ENCODE measurements at places on chromosomes 11 and 22. TPM values are rescaled to one million over a fixed set of nuclear protein-coding genes. Genes with fewer than 3 reads are reported as not detected.

- no peak for DNase-seq
Observed at GRCh38 chr11:46457021-46457420, 65.4 kb upstream of the CHRM4 start.

DNA sequence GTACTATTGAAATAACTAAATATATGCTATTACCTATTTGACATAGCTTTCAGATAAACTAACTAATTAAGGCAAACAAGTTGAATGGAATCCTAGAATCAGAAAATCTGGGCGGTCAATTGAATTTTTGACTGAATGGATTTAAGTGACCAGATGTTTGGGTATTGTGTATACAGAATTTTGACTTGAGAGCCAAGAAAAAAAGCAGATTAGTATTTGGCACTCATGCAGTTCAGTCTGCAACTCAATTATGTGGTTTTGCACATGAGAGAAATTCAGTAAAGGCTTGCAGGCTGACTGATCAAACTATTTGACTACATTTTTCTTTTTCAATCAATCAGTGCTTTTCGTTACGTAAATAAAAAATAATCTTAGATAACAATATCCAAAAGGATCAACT lies 254.8 kb downstream of the GUCY1A2 start:
- DNase-seq: no peak

- no peak for DNase-seq
Observed at GRCh38 chr22:47030143-47030661, 267.8 kb downstream of the TBC1D22A start.

DNA sequence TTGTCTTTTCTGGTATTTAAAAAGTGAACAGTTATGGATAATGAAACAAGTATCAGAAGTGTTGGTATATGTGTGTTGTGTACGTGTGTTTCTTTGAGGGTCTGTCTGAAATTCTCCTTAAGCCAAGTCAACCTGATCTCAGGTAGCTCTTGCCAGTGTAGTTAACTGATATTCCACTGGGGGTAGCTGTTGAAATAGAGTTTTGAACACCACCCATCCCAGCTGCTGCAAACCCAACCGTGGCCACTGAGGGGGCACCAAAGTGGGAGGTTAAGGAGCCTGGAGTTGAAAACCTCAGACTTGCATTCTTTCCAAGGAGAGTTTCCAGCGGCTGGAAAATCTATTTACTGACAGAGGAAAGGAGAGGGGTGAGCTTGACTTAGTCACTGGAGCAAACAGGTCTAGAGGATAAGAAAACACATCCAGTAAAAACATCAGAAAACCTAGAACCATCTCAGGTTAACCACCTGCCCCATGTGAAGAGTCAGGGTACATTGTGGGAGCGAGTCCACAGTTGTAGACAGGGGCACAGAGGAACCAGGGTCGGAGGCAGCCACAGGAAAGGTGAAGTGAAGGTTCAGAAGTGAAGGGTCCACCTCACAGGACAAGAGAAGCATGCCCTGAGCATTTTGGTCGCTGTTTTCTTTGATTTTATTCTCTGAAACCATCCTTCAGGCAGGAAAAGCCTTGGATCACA lies 8.8 kb upstream of the CUL5 start:
- peak; percentile 58 for DNase-seq

GRCh38 chr11:131787119-131787518 lies 416.7 kb downstream of the NTM start:
- no peak for DNase-seq

- DNase-seq: no peak
Observed at GRCh38 chr11:8221917-8222495, 41.7 kb downstream of the LMO1 start.

GRCh38 chr22:20246368-20247009 lies 21.6 kb downstream of the RTN4R start:
- DNase-seq: no peak

DNA sequence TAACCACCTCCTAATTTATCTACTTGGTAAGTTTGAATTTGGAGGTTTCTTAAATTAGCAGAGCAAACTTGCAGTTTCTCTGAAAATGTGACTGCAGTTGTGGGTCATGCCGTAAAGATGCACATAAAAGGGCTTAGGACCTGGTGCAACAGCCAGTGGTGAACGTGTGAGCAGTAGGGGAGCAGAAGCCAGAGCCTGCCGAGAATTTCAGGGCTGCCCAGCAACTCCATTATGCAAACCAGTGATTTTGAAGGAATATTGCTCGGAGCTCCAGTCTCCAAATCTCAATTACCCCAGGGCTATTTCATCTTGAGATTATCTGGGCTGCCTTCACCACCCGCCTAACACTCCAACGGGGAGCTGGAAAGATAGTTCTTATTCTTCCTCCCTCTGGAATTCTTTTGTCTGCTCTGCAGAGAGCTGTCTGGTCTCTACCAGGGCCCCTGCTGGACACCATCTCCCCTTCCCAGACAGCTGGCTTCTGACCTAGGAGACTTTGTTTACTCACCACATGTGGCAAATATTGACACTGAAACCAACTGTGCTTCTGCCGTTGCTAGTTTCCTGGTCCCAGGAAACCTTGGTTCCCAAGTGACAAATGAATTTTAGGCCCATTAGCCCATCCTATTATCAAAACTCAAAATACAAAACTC lies 93.9 kb downstream of the DSCAML1 start:
- no peak for DNase-seq

- peak; percentile 76 for DNase-seq
Observed at GRCh38 chr11:86743223-86744118, 56.9 kb upstream of the PRSS23 start.

- DNase-seq: no peak
Observed at GRCh38 chr11:35007277-35007676, 90.9 kb downstream of the PDHX start.

DNA sequence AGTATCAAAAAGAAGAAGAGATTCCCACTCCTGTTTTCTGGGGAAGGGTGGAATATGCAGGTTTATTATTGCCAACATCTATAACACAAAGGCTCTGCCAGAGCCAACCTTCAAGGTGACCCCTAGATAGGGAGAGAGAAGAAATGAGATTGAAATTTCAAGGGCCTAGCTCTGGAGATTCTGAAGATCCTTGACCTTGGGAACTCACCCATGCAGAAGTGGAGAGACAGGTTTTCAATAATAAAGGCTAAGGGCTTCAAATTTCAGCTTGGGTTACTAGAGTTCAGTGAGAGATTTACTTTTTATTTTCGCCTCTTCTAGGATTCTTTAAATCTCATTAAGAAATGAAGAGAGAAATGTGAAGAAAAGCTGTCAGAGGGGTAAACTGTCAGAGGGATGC lies 98.4 kb downstream of the CD44 start:
- no peak for DNase-seq

DNA sequence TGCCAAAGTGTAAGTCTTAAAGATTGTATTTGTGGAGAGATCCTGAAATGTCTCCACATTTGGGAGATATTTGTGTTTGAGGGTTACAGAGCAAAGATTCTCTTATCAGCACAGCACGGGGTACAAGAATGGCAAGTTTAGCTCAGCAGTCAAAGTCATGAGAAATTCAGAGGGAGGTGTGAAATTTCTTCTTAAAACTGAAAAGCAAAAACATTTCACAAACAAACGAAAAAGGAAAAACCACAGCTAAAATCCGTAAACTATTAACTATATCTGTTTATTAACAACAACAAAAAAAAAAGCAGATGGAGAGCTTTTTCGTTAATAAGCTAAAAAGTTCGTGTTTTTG lies 40.9 kb upstream of the ETS1 start:
- no peak for DNase-seq

- no peak for DNase-seq
Observed at GRCh38 chr11:63770763-63771162, 2.2 kb upstream of the ZFTA start.

GRCh38 chr22:24392218-24392931 lies 35.0 kb upstream of the ADORA2A start:
- DNase-seq: no peak

- DNase-seq: no peak
Observed at GRCh38 chr11:68142441-68143309, 21.5 kb upstream of the CHKA start.

DNA sequence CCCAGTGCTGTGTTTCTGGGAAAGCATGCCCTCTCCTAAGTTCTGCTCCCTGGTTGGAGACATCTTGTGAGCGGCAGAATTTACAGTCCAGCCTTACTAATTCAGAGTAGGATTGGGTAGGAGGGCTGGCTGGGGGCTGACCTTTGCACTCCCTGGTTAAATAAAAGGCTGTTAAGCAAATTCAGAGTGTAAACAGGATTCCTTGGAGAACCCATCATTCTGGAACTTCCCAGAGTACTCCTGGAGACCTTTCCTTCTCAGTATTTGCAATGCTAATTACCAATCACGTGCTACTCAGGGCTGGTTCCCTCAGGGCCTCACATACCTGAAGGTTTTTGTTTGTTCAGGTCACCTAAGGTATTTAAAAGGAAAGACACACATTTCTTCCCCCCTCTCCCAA lies 340.2 kb downstream of the TBC1D22A start:
- DNase-seq: no peak

GRCh38 chr22:28146401-28147314 lies 227.6 kb upstream of the PITPNB start:
- no peak for DNase-seq

GRCh38 chr11:96194581-96195374 lies 148.2 kb downstream of the MAML2 start:
- DNase-seq: no peak

GRCh38 chr11:69447786-69448185 lies 33.7 kb upstream of the LINC01488 start:
- DNase-seq: no peak

DNA sequence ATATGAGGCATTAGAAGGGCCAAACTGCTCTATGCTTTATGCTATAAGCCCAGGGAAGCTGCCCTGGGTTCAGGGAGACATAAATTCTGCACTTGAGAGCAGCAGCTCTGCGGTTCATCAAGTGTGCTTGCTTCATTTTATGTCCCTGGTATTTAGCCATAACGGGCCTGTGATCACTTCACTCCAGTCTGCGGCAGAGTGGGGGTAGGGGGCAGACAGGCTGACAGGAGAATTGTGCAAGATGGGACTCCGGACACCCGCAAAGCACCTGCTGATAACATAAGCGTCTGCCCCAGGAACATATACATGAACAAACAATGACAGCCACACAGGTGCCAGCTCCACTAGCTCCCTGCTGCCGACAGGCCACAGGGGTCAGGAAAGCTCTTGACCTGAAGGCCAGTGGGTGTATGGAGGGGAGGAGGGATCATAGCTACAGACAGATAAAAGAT lies 56.1 kb downstream of the SMCO4 start:
- DNase-seq: no peak

- DNase-seq: no peak
Observed at GRCh38 chr11:123158033-123159003, 36.7 kb downstream of the CLMP start.

- no peak for DNase-seq
Observed at GRCh38 chr11:102705626-102706025, at the start of gene MMP27. Gene MMP27, minus strand, starts transcription at chr11:102705769. Its CDS starts 55 bp downstream, at chr11:102705714.

GRCh38 chr22:24696551-24697001 lies 77.9 kb downstream of the PIWIL3 start:
- DNase-seq: no peak

GRCh38 chr11:3043315-3043871 lies 13.8 kb downstream of the CARS1 start:
- DNase-seq: no peak

- no peak for DNase-seq
Observed at GRCh38 chr11:15258433-15259165, 143.9 kb downstream of the INSC start.

- DNase-seq: no peak
Observed at GRCh38 chr11:113019711-113020110, 58.5 kb downstream of the NCAM1 start.

GRCh38 chr22:48210198-48210580 lies 1447.7 kb downstream of the TBC1D22A start:
- DNase-seq: no peak

DNA sequence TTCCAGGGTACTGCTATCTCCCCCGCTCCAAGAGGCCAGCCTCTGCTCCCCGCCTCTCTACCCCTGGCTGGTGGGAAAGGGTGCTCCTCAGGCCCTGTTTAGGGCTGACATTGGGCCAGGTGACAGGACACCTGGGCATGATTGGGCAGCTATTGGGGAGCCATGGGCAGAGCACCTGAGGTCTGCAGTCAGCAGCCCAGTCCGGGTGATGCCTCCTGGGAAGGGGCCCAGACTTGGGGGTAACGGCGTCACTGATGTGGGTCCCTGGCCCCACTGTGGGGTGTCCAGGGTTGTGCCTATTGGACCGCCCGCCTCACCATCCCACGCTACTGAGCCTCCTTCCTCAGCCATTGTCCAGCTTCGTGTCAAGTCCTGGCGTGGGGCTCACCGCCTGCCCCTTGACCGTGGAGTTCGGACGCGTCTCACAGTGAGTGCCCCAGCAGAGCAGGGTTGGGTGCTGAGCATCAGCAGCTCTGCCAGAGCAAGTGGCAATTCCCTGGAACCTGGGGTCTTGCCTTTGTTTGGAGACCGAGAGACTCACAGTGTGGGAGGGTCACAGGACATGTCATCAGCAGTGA lies 2.8 kb upstream of the GATD1 start:
- no peak for DNase-seq

DNA sequence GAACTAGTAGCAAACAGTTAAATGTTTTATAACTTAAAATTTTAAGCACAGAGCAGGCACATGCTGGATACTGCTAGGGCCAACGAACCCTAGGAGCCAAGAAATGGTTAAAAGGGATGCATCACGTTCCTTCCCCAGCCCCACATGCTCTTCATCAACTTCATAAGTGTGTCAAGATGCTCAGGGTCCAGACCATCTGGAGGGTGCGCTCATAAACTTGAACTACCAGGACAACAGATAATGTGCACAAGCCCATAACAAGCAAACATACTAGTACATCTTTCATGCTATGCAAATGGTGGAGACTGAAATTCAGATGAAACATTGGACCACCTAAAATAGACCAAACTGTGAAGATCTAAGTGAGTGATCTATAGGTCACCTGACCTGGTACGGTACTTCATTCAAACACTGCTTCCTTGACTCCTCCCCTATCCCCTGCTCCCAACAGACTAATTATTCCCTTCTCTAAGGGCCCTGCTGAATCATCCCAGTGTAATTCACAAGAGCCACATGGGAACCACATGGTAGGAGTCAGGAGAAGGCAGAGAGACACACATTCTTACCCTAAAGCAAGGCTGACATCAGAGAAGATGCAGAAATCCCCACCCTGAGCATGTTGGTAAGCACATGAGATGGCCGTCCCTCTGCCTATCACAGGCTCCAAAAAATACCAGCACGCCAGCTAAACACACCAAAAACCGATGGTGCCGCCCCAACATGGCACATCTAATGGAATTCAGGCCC lies 83.9 kb downstream of the ETS1 start:
- DNase-seq: peak; percentile 63

PAMR1 gene
- total RNA-seq: not detected

LRRC32 gene
- 5.7 TPM for total RNA-seq

MRGPRX4 gene
- total RNA-seq: not detected

PRODH gene
- not detected for total RNA-seq

MS4A12 gene
- not detected for total RNA-seq

MRPL16 gene
- 82.6 TPM for total RNA-seq

CDON gene
- 3.2 TPM for total RNA-seq

DNAJB13 gene
- total RNA-seq: 0.37 TPM

RABL2B gene
- total RNA-seq: 22.4 TPM

FDX1 gene
- 8.2 TPM for total RNA-seq

C11orf52 gene
- total RNA-seq: not detected

MS4A3 gene
- total RNA-seq: not detected

MUC5AC gene
- total RNA-seq: not detected

IGF2 gene
- total RNA-seq: 8.6 TPM

SLC25A45 gene
- 14.3 TPM for total RNA-seq

NUDT22 gene
- total RNA-seq: 74.1 TPM

Data from activated CD4-positive, alpha-beta T cell treated with anti-CD3 and anti-CD28 coated beads for 36 hours (primary cell).